ENCODE measurements at places on chromosomes 4 and X.

DNA sequence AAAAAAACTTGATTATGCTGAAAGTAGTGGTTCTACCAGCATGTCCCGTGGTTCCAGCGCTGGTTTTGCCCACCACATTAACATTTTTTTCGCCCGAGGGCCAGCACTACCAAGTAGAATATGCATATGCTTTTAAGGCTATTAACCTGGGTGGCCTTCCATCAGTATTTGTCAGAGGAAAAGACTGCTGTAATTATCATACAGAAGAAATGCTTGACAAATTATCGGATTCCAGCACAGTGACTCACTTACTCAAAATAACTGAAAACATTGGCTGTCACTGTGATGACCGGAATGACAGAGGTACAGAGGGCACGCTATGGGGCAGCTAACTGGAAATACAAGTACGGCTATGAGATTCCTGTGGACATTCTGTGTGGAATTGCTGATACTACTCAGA, 34.6 kb downstream of the PRPS2 start:
- DNase-seq: no peak

GRCh38 chrX:46823481-46823880, 13.4 kb upstream of the RP2 start:
- DNase-seq: no peak

DNA sequence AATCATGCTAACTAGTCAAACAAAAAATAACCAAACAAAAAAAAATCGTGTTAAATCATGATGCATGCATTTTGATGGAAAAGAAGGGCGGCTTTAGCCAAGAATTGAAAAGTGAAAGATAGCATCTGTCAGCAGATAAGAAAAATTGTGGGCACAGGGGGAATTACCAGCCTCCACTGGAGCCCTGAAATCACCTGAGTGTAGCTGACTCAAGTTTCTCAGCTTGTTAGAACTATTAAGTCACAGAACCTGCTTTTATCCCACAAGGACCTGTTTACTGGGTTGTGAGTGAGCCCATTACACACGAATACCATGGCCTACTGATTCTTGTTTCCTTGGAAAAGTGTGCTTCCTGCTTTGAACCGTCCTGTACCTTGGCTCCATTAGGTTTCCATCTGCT, 85.2 kb downstream of the COX18 start:
- no peak for DNase-seq

DNA sequence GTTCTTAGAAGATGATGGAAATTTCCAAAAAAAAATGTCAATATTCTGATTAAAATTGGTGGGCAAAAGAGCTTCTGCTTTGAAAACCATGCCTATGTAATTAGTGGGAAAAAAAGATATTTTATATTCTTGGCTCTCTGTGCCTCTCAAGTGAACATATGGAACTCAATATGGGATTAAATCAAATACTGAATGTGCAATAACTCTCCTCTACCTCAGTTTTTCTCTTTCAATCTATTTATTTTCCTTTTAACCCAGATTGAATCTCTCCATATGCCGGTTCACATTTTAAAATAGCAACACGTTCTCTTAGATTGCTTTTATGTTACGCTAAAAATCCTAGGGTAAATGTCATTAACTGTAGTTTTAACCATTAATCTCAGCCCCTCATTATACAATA, 224.2 kb upstream of the PABPC4L start:
- no peak for DNase-seq

DNA sequence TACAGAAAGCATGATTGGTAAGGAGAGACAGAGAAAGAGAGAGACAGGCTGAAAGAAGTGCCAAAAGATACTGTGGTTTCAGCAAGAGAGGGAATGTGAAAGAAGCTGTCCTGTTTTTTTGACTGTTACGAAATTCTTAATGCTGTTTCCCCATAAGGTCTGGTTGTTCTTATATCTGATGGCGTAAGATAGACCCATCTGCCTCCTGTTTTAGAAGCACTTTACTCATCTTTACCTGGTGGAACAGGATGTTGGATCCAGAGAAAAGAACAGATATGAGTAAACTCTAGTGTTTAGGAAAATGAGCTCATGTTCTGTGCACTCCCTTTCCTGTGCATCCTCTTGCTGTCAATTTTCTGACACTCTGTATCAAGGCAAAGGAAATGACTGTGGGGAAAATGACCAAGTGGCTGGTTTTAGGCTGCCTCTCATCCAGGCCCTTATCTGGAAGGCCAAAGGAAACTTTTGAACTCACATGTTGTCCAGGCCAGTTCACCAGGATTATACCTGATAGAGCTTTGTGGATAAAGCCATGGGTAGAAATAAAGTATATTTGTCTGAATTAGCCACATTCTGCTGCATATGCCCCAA, 311.7 kb upstream of the HTR2C start:
- DNase-seq: no peak

GRCh38 chrX:124348885-124349453, 2.6 kb downstream of the SH2D1A start:
- no peak for DNase-seq

DNA sequence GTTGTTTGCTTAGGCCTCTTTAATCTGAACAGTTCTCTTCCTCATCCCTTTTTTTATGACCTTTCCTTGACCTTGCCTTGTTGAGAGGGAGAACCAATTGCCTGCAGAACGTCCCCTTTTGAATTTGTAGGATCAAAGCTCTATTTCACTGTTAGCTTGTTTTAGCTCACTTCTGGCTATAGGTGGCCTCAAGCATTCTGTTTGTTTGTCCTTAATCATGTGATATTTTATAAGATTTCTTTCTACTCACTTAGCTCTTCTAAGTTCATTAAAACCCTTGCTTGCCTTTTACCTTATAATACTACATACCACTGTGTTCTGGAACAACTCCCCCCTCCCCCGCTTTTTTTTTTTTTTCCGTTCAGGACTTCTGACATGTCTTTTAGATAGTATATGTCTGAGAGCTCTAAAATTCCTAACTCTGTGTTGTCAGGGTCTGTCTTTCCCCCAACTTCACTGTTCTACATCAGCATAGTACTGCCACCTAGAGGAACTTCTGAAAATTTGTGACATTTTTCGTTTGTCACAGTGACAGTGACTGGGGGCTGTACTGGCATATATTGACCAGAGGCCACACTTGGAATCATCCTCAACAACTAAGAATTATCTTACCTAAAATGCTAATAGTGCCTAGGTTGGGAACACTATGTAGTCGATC, 128.5 kb downstream of the LARP7 start:
- DNase-seq: peak; percentile 23

DNA sequence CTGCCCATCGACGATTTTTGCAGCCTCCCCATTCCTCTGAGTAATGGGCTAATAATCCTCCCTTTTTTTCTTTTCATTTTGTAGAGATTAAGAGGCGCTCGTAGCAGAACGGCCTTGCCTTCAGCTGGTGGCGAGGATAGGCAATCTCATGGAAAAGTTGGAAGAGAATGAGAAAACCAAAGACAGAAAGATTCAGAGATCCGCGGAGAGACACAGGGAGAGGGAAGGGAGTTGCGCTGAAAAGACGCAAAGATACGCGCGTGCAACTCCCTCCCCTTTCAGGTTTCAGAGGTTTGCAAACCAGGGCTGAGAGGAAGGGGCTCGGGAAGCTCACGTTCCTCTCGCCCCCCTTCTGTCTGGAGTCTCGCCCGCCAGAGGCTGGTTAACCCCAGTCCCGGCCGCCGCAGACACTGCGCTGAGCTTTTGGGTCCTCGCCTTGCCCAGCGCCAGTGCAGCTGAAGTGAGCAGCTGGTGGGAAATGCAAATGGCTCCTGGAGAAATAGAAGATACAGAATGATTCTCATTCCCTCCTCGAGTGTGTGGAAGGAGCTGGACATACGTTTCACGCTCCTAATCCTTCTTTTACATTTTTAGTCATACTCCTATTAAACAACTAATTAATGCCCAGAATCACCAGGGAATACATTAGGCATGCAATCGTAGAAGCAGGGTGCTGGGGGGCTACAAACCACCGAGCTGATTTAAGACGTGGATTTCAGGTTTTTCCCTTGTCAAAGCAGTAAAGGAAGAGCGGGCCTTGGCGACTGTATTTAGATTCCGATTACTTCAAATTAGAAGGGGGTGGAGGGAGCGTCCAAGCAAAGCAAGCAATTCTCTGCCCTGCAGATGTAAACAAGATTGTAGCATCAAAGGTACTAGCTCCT, 16.6 kb upstream of the PITX2 start:
- DNase-seq: no peak

DNA sequence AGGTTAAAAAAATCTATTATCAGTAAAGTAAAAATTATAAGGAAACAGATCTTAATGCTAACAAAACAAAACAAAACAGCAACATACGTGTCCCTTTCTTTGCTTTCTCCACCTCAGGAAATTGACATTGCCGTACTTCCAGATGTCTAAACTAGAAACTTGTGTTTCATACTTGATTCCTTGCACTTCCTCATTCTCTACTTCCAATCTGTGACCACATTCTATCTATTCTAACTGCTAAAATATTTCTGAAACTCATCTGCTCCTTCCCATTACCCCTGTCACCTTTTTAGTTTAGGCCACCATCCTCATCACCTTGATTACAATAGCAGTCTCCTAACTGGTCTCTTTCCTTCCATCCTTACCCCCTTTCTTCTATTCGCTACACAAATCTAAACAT, 22.5 kb upstream of the RPA4 start:
- DNase-seq: no peak

Measured in NCI-H1694 (cell line).